ENCODE measurements at places on chromosomes 5 and 9.

- DNase-seq: no peak
Observed at GRCh38 chr5:56447656-56448055, 214.5 kb upstream of the ANKRD55 start.

GRCh38 chr9:88880199-88880598 lies 111.1 kb upstream of the S1PR3 start:
- no peak for DNase-seq

- no peak for DNase-seq
Observed at GRCh38 chr9:86626802-86627201, 272.6 kb upstream of the TUT7 start.

DNA sequence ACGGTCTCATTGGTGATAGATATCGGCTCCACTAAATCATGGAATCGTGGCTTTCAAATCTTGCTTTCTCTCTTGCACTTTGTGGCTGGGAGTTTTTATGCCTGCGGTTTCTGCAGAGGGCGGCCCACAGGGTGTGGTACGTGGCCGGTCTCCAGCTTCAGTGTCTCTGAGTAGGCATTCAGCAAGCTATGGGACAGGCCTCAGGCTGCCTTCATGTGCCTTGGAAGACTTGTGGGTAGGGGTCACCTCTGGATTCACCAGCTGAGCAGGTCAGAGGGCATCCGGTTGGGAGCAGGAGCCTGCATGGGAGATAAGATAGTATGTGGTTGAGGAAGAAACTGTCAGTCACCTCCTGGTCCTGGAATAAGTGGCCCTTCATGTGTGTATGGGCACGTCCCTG lies 47.7 kb downstream of the AMBP start:
- DNase-seq: no peak

DNA sequence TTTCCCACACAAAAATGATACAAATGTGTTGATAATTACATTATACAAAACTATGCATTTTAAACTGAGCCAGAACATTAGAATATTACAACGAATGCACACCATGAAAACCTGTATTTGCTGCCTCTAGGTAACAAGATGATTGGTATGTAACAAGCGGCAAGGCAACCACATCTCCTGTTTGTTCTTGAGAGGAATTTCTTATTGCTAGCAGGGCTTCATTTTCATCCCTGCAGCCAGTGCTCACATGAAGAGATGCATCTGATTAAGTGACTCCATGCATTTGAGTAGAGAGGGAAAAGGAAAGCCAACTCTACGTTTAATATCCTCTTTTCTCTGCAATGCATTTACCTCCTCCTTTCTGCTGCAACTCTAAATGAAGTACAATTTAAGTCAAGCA lies 36.6 kb downstream of the FRMD3 start:
- no peak for DNase-seq

GRCh38 chr5:6788956-6789649 lies 75.9 kb downstream of the TENT4A start:
- DNase-seq: no peak

GRCh38 chr9:36187414-36187813 lies 3.3 kb upstream of the CLTA start:
- peak; percentile 85 for DNase-seq

DNA sequence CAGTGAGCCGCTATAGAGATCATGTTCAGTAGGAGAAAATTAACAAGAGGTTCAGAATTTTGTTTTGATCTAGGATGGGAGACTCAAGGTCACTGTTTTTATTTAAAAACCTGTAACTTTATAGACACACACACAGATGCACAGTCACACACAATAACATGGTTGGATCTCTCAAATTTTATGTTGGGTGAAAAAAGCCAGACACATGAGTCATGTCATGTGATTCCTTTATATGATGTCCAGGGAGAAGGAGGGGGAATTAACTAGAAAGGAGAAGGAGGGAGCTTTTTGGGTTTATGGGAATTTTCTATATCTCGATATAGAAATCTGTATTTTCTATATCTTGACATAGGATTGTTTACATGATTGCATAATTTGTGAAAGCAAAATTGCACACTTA lies 17.1 kb downstream of the C6 start:
- DNase-seq: no peak

- no peak for DNase-seq
Observed at GRCh38 chr5:107937204-107937603, 266.5 kb upstream of the EFNA5 start.

- no peak for DNase-seq
Observed at GRCh38 chr5:77630114-77630680, 8.3 kb downstream of the OTP start.

GRCh38 chr5:38448568-38449350 lies 107.7 kb downstream of the LIFR start:
- DNase-seq: no peak

DNA sequence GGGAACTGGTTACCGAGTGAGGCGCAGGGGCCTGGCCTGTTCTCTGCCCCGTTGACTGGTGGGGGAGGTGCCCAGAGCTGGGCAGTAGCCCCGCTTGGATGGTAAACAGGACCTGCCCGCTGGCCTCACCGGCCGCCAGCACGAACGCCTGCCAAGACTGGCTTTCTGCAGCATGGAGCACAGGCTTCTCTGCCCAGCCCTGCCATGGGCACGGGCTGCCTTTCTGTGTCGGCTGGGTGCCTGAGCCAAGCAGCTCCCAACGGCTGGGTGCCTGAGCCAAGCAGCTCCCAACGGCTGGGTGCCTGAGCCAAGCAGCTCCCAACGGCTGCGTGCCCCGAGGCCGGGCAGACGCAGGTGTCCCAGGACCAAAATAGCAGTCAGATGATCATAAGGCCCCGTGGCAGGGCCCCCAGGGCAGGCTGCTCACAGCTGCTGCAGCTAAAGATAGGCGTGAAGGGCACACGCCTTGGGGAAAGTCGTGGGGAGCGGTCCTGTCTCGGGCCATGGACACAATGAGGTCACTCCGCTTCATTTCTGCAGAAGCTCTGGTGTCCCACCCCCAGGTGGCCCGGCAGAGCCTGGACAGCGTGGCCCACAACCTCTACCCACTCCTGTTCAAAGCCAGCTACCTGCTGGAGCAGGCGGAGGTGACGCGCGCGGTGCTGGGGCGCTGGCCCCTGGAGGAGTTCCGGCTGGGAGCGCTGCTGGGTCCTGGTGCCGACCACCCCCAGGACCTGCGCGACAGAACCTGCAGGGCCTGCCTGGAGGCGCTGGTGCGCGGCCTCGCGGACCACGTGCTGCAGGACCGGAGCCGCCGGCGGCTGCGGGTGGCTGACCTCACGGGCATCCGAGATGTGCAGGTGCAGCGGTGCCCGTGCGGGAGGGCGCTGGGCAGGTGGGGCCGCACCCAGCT lies at the start of gene LRRC14B:
Gene LRRC14B (plus strand): TSS at position 460 of the 913 bp plus-strand sequence. CDS start 44 bp downstream, at position 504.
- DNase-seq: no peak

DNA sequence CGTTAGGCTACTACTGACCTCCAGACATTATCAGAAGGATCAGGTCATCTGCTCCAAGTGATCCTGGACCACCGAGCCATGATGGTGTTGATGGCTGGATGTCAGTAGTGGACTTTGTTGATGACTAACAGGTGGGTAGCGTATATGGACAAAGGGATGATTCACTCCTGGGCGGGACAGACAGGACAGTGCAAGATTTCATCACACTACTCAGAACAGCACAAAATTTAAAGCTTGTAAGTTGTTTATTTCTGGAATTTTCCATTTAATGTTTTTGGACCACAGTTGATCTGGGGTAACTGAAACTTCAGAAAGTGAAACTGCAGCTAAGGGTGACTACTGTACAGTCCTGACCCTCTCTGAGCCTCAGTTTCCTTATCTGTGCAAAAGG lies 12.7 kb downstream of the PDGFRB start:
- peak; percentile 92 for DNase-seq

DNA sequence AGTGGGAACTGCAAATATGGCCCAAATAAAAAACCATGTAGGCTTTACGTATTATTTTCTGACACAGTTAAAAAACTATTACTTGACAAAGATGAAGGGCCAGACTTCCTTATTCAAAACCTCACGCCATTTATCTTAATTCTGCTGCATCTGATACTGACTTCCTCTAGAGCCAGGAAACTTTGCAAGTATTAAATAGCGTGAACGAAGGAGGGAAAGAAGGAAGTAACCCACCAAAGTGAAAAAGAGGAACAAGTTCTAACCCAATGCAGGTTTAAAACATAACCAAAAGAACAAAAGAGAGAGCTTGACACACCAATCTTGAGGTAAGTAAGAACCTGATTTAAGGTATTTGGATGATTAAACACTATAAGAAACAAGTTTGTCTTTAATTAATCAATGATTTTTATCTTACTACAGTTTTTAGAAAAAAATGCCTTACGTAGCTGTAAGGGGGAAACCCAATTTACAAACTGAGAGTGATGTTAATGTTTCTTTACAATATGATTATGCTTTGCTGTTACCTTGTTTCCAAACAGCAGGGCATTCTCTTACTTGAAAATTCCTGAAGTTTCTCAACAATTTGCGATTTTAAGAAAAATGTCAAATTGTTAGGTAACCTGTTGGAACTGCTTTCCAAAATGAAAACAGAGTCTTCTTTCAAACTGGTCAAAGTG lies at the start of gene GAPT:
Gene GAPT (plus strand): TSS at position 220 of the 677 bp plus-strand sequence. CDS start 3,102 bp downstream, outside the sequence.
- no peak for DNase-seq

All from skeletal muscle cell (primary cell).